ENCODE measurements at places on chromosomes 16 and 17.

DNA sequence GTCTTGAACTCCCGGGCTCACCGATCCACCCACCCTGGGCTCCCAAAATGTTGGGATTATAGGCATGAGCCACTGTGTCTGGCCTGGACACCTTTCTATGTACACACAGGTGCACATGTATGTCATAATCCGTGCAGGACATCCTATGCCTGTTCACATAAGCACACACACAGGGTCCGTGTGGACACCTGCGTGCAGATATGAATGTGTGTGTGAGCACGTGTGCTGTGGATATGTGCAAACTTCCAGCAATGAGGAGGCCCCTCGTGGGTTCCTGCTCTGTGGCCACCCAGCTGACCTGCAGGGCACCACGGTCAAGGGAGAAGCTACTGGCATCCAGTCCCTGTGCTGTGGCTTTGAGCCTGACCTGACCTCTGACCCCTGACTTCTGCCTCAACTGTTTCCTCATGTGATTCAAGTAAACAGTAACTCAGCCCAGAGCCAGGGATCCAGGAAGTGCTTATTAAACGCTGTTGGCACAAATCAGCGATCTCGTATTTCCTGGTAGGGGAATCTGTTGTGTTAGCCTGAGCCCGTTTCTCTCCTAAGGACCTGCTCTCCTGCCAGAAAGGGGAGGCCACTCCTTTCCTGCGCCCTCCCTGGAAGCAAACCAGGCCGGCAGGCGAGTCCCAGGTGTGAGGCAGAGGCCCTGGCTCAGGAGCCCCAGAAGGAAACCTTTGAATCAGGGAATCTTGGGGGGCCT, 6.5 kb downstream of the CPNE7 start:
- DNase-seq = peak; percentile 82

DNA sequence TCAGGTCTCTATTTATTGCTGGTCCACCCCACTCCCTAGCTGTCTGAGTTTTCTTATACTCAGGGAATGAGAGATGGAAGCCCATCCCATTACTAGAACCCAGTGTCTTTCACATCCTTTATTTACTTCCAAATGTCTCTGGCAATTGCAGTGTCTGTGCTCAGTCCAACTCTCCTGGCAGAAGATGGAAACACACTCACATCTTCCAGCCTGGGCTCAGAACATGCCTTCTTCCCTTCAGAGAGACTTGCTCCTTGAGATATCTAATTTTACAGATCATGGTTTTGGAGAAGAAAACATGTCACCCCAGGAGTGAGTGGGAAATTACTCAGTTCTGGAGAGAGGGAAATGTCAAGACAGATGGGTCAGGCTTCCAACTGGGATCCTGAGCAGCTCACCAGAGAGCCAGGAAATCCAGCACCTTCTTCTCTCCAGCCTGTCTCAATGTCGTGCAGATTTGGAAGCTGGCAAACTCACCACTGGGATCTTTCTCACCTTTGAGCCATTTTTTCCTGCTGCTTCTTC, 494.4 kb downstream of the HS3ST4 start:
- no peak for DNase-seq

DNA sequence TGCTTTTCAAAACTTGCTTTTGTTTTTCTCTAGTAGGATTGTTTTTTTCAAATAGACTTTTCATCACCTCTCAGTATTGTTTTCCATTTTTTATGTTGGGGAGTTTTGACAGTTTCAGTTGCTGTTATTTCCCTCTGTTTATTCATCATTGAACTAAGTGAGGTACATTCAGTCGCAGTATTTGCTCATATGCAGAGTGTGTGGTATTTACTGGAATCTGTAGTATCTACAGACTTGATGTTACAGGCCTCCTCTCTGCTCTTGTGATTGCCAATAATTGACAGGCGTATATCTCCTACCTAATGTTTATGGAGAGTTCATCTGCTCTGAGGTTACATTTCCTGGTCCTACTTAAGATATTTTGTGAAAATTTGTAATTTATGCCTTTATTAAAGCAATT, 49.6 kb downstream of the COX10 start:
- no peak for DNase-seq

DNA sequence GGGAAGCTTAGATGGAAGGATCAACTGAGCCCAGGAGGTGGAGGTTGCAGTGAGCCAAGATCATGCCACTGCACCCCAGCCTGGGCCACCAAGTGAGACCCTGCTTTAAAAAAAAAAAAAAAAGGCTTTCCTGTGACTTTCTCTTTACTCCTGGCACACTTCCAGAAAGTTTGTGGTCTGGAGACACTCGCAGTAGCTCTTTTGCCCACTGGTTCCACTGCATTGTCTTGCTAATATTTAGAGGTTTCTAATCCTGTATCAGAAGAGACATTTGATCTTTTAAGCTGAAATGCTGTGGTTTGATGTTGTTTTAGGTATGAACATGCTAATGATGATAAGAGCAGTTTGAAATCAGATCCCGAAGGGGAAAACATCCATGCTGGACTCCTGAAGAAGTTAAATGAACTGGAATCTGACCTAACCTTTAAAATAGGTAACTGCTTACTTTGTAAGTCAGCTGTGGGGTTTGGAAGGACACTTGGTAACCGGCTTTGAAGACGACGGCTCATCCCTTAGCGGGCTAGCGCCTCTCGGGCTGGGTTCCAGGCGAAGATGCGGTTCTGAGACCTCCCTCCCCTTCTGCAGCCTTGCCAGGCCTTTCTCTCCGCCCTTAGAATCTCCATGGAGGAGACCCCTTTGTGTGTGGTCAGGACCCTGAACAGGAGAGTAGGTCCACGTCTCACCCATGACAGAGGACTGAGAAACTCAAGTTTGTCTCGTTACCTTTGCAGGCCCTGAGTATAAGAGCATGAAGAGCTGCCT, 23.1 kb downstream of the NTAN1 start:
- DNase-seq = peak; percentile 35

DNA sequence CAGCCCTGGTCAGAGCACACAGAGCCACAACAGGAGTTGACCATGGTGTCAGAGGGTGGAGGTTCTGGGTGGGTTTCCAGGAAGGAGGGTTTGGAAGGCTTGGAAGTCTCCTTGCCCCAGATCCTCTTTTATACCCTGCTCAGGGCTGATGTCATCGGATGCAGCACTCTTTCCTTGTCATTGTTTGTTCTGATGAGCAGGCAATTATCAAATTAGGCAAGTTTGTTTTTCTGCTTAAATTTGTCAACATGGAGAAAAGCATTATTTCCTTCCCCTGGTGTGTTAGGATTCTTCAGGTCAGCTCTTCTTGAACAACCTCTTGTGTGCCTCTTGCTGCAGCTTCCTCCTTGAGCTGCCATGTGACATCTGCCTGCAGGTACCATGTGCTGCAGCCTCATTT, at the start of gene KRTAP4-4:
TSS of gene KRTAP4-4 (minus strand) at position 101 of the 400 bp plus-strand sequence. CDS start at position 44, 57 bp downstream.
- DNase-seq = no peak

DNA sequence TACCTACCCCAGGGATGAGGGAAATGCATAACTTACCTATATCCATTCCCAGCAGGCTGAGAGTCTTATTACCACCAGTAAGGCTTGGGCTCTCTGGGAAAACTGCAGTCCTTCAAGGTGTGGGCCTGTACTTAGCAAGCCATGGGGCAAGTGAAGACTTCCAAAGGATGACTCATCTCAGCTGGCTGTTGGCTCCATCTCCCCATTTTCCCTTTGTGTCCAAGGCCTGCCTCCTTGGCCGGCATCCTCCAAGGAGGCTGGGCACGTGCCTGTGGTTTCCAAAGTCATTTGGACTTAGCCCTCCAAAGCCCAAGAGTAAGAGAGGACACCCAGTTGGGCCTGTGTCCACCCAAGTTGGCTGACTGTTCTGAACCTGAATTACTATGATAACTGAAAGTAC, 89.8 kb downstream of the TMEM100 start:
- peak; percentile 63 for DNase-seq

- no peak for DNase-seq
These were observed 8.7 kb downstream of the ABI3 start for GRCh38 chr17:49218941-49219913.

DNA sequence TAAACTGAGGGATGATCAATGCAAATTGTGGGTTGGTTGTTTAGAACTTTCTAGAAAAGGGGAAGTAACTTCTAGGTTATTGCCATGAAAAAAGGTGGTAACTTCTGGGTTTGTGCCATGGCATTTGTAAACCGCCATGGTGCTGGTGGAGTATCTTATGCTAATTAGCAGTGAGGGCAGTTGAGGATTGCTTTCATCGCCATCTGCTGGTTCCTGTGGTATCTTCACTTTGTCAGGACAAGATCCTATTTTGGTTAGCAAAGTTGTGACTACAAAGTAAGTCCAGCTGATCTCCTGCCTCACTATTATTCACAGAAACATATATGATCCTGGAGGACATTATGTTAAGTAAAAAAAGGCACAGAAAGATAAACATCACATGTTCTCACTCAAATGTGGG, 1332.3 kb downstream of the CDH11 start:
- DNase-seq = peak; percentile 19

GRCh38 chr16:49837688-49838410, 18.1 kb downstream of the ZNF423 start:
- no peak for DNase-seq

GRCh38 chr17:16494059-16494458, 2.1 kb upstream of the LRRC75A start:
- no peak for DNase-seq

DNA sequence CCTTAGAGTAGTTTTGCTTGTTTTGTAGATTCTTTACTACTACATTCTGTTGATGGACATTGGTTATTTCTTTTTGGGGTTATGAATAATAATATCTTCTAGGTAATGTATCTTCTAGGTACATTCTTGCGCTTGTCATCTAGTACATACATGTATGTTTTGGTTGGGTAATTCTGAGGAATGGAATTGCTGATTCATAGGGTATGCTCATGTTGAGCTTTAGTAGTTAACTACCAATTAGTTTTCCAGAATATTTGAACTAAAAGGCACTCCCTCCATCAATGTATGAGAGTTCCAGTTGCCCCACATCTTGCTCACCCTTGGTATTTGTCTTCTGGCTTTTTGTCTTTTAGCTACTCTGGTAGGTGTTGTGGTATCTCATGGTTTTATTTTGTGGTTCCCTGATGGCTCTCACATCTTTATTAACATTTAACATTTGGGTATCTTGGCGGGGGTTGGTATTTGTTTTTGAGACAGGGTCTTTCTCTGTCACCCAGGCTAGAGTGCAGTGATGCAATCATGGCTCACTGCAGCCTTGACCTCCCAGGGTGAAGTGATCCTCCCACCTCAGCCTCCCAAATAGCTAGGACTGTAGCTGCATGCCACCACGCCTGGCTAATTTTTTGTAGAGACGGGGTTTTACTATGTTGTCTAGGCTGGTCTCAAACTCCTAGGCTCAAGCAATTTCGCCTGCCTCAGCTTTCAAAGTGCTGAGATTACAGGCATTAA, 47.1 kb downstream of the SLC6A4 start:
- DNase-seq = peak; percentile 9

GRCh38 chr17:49318435-49318965, 43.5 kb downstream of the ZNF652 start:
- DNase-seq = no peak

- DNase-seq = no peak
These were observed 29.7 kb upstream of the WSB1 start for GRCh38 chr17:27264068-27264812.

- DNase-seq = no peak
These were observed 37.5 kb downstream of the RBFOX3 start for GRCh38 chr17:79573196-79573896.

GRCh38 chr16:73040735-73041402, 7.1 kb downstream of the ZFHX3 start:
- DNase-seq = no peak

DNA sequence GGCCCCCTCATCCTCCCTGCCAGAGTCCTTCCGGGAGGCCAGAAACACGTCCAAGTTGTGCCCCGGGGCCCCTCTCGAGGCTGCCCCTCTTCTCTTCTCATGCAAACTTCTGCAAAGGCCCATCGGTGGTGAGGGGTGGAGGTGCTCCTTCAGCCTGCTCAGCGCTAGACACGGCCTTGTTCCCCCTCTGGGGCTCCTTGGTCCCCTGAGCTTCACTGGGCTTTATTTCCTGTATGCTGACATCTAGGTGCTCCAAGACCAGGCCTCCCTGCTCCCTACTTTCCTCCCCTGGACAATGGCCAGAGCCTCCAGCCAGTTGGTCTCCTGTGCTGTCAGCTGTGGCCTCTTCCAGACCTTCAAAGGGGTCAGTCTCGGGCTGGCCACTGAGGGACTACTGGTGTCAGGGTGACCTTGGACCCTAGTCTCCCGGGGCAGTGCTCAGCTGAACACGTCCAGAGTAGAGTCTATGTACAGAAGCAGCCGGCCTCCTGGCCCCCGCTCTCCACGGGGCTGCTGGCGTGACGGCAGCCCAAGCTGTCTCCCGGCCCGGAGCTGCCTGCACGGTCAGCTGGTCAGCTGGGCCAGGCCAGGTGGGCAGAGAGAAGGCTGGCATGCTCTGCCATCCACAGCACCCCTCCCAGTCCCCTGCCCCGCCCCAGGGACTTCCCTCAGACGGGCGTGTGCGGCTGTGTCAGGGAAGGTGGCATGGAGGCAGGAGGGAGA, 1.7 kb upstream of the PRR35 start:
- no peak for DNase-seq

All from cardiac fibroblast (primary cell).